ENCODE measurements at places on chromosomes 13 and 19.
A peak's percentile ranks its signal among the peaks of the same experiment; 100 is the strongest.

- DNase-seq = no peak
These were observed 62.1 kb downstream of the TM9SF2 start for GRCh38 chr13:99563404-99563803.

- no peak for DNase-seq
These were observed 64.6 kb downstream of the ATP11A start for GRCh38 chr13:112754281-112755025.

DNA sequence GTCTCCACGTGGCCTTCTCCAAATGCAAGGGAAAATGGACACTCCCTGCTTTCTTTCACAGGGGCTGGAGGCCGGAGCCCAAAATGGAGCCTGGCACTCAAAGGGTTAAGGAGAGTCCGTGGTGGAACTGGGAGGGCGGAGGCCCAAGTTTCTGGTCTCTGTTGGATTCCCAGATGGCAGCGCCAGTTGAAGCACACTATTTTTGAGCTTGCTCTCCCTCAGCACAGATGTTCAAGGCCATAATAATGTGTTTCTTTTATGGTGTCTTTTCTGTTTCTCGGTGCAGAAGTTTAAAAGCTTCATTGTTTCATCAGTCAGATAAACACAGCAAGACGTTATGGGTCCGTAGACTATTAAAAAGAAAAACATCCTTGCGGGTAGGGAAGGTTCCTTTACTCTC lies 67.6 kb downstream of the TNFRSF19 start:
- DNase-seq = no peak

DNA sequence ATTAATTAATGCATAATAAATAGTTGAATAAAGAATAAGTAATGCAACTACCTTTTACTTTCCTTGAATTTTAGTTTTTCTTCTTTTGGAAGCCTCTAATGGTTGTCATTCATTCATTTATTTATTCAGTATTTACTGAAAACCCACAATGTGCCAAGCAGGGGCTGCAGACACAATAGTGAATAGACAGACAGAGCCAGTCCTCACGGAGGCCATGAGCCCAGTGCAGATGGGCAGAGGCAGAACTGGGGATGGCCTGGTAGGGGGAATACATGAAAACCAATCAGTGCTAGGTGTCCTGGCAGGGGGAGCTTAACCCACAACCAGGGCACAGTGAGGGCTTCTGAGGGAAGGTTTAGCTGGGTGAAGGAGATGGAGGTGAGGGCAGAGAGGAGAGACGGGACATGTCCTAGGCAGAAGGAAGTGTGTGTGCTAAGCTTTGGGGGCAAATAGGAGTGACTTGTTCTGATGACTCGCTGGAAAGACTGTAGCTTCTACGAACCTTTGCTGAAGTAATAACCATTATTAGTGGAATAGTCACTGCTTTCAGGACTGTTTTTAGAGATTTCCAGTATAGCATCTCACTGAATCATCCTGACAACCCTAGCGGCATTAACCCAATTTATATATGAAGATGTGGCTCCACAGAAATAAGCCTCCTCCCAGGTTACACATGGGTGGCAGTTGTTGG lies 55.9 kb downstream of the ERCC5 start:
- no peak for DNase-seq

GRCh38 chr19:47158367-47158791 lies 27.7 kb downstream of the SAE1 start:
- DNase-seq = no peak

- no peak for DNase-seq
These were observed 250.0 kb downstream of the DNAJC15 start for GRCh38 chr13:43273362-43273761.

GRCh38 chr19:52028027-52028779 lies at the start of gene ZNF614:
ZNF614 (minus strand) TSS chr19:52028379; CDS start chr19:52025745, 2,634 bp downstream.
- DNase-seq = peak; percentile 23

DNA sequence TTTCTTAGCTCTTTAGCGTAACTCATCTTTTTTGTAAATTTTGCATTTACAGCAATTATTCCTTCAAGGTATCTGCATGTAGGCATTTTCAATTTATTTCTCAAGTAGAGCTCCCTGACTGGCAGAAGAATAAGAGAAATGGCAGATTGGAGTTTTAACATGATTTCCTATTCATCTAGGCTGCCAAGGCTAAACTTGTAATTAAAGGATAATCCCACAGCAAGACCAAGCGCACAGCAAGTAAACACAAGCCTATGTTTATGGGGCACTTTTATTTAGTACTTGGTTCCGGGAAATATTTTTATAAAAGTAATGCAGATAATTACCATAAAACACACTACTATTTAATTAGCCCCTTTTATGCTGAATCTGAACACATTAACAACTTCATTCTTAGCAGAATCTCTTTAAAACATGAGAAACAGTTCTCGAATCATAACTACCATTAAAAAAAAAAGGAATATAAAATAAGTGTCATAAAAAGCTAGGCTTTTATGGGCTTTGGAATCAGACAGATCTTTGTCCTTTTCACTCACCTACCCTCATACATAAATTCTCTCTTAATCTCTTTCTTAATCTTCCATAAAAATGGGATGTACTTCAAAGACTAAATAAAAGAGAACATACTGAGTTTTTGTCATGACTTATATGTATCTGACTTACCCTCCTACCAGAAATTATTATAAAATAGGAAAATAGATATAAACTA lies 961.6 kb upstream of the MIR17HG start:
- DNase-seq = no peak

DNA sequence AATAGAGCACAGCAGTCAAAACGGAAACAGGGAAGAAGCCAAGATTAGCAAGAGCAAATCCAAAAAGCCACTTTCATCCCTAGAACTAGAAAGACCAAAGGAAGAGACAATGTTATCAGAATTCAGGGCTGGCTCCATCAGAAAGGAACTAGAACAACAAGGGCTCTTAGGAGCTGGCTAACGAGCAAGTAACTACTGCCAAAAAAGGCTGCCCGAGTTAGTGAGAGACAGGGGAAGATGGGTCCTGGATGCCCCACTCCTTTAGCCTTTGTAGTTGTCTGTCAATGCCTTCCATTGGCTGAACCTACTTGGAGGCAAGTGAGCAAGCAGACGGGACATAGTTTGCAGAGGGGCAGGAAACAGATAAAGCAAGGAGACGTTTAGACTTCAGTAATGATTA lies 240.4 kb downstream of the KLF12 start:
- no peak for DNase-seq

- DNase-seq = no peak
These were observed 16.3 kb upstream of the TEX29 start for GRCh38 chr13:111304041-111304544.
